ENCODE measurements at places on chromosomes 7 and 10.

- no peak for DNase-seq
Observed at GRCh38 chr7:284762-285722, 4.9 kb upstream of the FOXL3 start.

DNA sequence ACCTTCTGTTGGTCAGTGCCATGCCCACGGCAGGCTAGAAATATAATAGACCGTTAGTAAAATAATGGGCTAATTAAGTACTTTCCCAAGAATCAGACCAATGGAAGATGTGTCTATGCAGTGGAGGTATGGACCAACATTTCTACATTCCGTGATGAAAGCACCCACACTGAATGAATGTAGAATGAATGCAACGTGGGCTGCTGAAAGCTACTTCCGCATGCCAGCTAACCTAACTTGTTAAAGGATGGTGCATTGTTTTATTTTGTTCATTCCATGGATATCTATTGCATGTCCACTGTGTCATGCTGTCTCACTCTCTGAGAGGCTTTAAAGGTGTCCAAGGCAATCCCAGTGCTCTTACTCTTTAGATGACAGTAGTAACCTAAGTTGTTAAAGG lies 112.9 kb upstream of the CAV2 start:
- no peak for DNase-seq

DNA sequence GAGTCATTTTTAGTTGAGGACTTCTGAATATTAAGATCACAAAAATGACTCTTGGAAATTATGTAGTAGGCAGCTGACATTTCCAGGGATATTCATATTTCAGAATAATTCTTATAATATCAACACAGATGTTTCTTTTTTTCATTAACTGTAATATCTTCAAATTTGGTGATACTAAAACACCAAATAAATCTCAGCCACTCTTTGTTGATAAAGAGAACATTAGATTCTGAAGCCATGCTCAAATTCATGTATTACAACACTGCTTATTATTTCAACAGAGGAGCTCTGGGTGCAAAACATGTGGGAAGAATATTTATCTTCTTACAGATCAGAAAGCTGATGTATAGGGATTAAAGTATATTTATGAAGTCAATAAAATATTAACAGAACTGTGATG lies 355.4 kb downstream of the CRPPA start:
- no peak for DNase-seq

DNA sequence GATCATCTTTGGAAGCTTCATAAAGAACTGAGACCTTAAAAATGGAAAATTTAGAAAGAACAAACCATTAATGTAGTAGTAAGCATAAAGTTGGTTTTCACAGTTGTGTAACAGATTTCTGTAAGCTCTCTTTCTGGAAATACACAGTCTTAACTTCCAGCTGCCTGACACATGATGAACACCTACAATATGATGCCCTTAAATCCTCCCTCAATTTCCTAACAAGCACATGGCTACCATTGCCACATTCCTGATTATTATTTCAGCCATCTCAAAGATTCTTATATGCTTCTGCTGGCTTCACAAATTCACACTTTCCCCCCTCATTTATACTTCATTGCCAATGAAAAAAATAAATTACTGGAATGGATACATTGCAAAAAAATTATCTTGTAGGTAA lies 49.4 kb downstream of the PLXDC2 start:
- no peak for DNase-seq

DNA sequence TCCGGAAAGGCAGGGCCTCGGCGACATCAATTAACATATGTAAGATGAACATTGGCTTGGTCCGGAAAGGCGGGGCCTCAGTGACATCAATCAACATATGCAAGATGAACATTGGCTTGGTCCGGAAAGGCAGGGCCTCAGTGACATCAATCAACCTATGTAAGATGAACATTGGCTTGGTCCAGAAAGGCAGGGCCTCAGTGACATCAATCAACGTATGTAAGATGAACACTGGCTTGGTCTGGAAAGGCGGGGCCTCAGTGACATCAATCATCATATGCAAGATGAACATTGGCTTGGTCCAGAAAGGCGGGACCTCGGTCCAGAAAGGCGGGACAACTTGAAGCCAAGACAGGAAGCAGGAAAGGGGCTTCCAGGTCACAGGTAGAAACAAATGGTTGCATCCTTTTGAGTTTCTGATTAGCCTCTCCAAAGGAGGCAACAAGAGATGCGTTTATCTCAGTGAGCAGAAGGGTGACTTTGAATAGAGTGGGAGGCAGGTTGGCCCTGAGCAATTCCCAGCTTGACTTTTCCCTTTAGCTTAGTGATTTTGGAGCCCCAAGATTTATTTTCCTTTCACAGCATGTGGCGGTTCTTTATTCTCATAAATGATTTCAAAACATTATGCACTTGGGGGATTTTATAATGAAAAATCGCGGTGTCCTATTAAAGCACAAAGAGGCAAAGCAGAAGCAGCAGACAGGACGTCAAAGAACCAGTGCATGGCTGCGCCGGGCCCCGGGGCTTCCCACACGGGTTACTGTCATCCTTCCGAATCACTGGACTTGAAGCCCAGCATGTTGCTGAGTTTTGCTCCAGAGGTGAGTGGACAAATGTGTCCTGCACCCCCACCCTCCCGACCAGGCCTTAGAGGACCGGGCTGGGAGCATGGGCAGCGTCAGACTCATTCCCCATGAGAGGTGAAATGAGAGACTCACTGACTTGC lies 43.1 kb upstream of the EN2 start:
- DNase-seq = no peak

DNA sequence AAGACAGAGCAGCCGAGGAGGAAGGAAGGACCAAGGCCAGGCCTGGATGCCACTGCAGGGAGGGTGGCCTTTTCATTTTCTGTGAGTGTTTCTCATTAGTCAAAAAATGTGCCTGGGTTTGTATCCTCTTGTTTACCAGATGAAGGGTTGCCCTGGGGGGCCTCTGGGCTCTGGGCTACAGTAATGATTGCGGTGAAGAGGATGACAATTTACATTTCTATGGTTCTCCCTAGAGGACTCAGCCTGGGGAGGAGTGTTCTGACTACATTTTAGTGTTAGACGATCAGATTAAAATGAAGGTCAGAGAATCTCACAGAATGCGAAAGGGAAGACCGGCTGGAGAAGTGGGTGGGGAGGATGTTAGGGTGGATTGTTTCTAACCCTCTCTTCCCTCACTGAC lies 108.0 kb upstream of the KMT2C start:
- no peak for DNase-seq

GRCh38 chr10:69786791-69787190 lies 14.9 kb upstream of the COL13A1 start:
- DNase-seq = no peak

- DNase-seq = no peak
Observed at GRCh38 chr7:85103962-85104361, 82.9 kb downstream of the SEMA3D start.

- DNase-seq = no peak
Observed at GRCh38 chr10:46235705-46236545, 50.9 kb upstream of the ANTXRL start.

DNA sequence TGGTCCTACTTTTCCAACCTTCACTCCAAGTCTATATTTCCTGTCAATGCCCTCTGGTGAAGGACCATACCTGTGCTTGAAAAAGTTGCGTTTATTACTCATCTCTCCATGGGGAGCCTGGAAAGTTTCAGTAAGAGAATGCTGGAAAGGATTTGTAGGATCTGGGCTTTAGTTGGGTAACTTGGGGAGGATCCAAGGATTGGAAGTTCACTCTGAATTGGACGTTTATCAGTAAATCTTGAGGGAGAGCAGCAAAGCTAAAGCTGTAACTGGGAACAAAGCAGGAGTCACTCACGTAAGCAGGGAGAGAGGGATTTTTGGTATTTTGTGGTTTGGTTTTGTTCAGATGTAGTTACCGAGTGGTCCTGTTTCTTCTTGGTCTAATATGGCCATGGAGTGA lies 51.4 kb upstream of the NPVF start:
- no peak for DNase-seq

GRCh38 chr7:114217026-114217806 lies 197.4 kb upstream of the FOXP2 start:
- no peak for DNase-seq

- no peak for DNase-seq
Observed at GRCh38 chr7:6258440-6259182, 13.8 kb downstream of the CYTH3 start.

- DNase-seq = no peak
Observed at GRCh38 chr10:32680803-32681557, 235.0 kb downstream of the CCDC7 start.

GRCh38 chr7:152406491-152406890 lies 29.3 kb downstream of the KMT2C start:
- DNase-seq = no peak

- no peak for DNase-seq
Observed at GRCh38 chr10:78893217-78893616, 175.5 kb upstream of the ZMIZ1 start.

GRCh38 chr10:16968416-16969041 lies 151.3 kb upstream of the RSU1 start:
- DNase-seq = no peak

DNA sequence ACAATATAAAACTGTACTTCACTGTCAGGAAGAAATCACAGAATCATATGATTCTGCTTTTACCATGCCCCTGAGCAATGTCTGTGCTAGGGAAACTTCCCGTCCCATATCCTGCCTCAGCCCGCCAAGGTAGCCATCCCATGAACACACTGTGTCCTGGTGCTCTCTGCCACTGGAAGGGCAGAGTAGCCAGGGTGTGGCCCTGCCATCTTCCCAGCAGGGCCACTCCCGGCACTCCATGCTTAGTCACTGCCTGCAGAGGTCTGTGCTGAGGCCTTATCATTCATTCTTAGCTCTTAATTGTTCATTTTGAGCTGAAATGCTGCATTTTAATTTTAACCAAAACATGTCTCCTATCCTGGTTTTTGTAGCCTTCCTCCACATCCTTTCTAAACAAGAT lies 31.8 kb downstream of the AP3M1 start:
- no peak for DNase-seq

- DNase-seq = no peak
Observed at GRCh38 chr7:69739931-69740431, 141.7 kb downstream of the AUTS2 start.
